NCI-H1436 (cell line): ENCODE measurements at places on chromosomes 5 and 9.

GRCh38 chr9:101028346-101029314 lies at the start of gene PLPPR1:
Gene PLPPR1 (plus strand): TSS chr9:101028727.
- peak; percentile 73 for DNase-seq

DNA sequence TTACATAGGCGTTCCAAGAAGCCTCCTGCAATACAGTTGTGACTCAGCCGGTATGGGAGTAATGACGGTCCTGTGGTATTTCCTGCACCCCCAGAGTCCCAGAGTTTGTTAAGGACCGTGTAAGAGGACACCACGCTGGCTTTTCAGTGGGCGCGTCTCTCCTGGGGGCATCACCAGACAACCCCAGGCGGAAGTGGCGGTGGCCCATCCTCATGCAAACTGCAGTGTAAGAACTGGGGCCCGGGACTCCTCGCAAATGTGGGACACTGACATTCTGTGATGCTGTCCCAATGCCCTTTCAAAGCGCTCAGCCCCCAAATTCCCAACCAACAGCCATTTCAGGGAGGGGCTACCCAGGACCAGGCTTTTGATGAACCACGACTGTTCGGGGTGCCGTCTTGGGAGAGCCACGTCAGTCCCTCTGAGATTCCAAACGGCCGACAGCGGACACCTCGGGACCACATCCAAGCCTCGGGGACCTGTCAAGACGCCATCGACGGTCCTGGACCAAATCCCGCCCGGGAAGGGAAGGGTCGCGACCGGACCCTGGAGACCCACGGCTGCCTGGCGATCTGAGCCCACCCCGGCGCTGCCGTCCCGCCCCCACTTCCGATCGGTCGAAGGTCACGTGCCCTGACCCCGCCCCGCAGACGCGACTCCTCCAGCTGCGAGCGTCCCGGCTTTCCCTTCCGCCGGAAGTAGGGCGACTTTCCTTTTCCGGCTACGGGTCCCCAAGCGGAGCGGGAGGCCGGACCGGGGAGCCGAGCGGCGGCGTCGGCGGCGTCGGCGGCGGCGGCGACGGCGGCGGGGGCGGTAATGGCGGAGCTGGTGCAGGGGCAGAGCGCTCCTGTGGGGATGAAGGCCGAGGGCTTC lies at the start of gene FUBP3:
Gene FUBP3 (plus strand): TSS at position 713 of the 873 bp plus-strand sequence. CDS start 104 bp downstream, at position 817.
- DNase-seq = peak; percentile 91

DNA sequence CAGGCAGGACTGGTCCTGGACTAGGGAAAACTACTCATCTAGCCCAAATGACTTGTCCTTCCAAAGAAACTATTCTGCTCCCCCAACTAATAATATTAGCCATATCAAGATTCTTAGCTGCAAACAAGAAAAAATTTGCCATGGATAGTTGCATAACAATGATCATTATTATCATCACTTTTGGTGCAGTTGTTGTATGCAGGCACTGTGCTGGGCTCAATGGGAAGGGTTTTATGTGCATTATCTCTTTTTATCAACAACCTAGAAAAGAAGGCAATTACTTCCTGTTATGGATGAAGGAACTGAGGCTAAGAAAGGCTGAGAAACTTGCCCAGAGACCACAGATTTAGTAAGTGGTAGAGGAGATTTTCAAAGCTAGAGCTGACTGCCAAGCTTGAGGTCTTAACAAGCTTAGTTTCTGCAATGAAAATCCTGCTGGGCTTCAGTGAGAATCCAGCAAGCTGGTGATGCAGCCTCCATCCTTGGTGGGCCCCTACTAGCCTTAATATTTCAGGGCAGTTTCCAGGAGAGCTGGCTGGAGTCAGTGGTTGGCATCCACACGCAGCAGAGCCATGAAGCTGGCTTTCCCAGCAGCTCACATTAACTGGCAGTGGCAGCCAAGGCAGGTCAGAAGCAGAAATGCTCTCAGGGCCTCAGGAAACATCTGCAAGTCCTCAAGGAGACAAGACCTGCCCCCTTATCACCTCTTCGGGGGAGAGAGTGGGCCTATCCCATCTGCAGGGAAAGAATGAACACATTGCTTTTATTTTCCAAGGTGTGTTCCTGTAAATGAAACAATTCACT lies 20.5 kb upstream of the MEGF9 start:
- no peak for DNase-seq

- no peak for DNase-seq
These were observed 220.0 kb downstream of the CACNA1B start for GRCh38 chr9:138097501-138097991.

DNA sequence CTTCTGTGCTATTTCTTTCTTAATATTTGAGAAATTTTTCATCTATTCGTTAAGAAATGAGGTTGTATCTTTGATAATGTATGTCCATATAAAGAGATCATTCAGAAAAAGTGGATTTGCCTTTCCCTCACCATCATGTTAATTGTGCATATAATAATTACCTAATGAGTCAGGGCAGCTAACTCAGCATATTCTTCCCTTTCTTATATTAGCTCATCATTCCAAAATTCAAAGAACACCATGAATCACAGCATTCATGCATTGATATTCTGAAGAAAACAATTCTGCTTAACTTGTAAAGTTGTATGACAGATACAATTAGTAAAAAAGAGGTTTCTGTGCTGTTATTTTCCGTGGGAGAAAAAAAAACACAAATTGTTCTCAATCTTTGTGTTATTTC lies 630.6 kb downstream of the TLE1 start:
- no peak for DNase-seq

GRCh38 chr5:6759983-6760382 lies 46.8 kb downstream of the TENT4A start:
- no peak for DNase-seq

DNA sequence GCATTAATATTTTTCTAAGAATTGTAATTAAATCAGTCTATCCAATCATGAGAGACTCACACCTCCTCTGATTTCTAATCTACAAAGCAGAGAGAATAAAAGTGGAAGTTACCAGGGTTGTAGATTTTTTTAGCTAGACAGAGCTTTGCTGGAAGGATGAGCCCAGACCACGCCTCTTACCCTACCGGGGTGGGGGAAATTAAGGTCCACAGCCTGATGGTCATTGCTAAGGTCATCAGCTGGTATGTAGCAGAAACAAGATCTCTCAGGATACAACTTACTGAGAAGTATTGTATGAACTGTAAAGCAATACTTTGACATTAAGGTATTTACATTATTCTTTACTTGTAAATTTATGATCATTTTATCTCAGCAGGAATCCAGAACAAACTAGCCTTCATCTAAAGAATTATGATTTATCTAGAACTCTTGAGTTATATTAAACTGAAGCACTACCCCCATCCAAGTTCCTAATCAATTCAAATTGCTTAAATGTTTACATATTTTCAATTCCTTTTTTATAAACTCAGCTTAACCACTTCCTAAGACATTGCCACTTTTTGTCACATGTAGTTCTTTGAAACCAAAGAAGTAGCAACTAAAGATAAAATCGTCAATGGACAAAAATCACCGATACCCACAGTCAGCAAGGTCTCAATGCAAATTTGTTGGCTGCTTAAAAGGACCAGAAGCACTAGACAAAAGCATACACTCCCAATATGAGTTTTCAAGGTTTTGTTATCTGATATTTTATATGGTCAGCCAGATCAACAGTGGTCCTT lies 225.8 kb upstream of the DAPK1 start:
- DNase-seq = no peak

- DNase-seq = no peak
These were observed 137.7 kb downstream of the HSD17B3 start for GRCh38 chr9:96164268-96164683.

- no peak for DNase-seq
These were observed 12.9 kb downstream of the HAVCR1 start for GRCh38 chr5:157046041-157046440.

- DNase-seq = no peak
These were observed 38.4 kb downstream of the LHFPL2 start for GRCh38 chr5:78610163-78610583.

GRCh38 chr5:157372472-157372822 lies 87.6 kb upstream of the NIPAL4 start:
- no peak for DNase-seq

DNA sequence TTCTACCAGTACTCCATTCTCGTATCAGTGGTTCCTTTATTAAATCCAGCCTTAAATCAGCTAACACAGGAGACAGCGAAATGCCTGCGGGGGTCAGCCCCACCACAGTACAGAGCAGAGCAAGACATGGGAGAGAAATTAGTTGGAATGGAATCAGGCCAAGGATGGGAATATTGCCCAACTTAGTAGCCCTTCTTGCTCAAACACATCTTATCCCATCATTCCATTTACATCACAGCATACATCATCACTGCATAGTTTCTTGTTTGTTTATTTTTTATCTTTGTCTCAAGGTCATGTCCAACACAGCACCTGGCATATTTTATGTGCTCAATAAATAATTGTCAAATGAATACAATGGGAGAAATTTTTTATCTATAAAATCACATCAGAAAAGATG lies 34.3 kb upstream of the DAB2 start:
- no peak for DNase-seq

DNA sequence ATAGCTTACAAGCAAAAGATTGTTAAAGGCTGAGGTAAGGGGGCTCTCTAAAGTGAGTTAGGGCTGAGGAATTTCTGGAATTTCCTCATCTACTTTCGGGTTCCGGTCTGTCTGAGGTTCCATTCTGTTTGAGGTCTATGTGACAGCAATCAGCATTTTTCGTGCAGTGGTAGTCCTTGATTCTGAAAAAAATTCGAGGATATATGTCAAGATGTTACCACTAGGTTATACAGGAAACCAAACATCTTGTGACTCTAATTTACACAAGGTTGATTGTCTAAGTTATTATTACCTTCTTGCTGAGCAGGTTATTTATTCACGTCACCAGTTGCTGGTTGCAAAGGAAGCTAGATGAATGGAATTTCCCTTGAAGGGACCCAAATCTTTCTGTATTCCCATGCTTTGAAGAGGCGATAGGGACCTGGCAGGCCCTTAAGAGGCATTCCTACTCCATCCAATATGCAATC lies 35.2 kb downstream of the RLN2 start:
- no peak for DNase-seq

- DNase-seq = no peak
These were observed 27.5 kb upstream of the DNAH5 start for GRCh38 chr5:13972029-13972428.
